ENCODE measurements at places on chromosomes 4 and X.

DNA sequence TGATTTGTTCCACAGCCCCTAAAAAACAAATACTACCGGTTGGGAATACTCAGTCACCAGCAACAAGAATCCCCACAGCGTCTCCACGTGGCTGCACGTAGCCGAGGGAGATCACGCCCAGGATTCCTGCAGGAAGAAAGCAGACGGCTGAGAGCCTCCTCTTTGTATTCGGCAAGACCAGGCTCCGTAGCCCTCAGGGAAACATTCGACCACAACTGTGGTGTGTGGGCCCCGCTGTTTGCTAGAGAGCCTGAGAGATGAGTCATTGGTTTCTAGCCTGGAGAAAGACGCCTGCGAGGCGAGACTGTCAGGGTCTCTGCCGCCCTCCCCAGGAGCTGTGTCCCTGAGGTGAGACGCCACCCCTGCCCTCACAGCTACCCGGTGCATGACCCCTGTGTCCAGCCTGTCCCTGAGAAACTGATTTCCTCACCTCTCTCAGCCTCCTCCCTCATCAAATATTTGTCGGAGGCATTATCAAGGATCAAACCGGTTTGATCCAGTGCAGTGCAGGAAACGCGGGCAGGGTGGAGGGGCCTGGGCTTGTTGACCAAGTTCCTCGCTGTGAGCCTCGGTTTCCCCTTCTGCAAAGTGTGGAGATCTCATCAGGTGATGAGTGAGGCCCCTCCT is 4.7 kb upstream of the S100P start:
- DNase-seq = peak; percentile 49

- DNase-seq = no peak
These were observed 55.2 kb upstream of the TRPC3 start for GRCh38 chr4:122007016-122007415.

DNA sequence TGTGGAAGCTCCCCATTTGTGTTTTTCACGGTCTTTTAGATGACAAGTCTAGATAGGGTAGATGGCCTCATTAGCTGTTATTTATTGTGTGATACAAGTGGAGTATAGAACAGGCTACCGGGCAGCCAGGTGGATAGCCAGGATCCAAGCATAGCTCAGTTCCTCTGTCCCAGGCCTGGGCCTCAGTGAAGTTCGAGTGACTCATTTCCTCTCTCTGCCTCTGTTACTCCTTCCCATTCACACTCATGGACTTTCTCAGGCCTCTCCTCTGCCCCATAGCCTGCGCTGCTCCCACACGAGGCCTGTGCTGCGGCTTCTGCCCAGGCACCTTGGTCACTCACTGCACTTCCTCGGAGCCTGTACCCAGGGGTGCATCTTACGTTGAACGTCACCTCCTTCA is 54.5 kb downstream of the TENM3 start:
- no peak for DNase-seq

- no peak for DNase-seq
These were observed 2023.0 kb upstream of the AGA start for GRCh38 chr4:179465131-179465797.

DNA sequence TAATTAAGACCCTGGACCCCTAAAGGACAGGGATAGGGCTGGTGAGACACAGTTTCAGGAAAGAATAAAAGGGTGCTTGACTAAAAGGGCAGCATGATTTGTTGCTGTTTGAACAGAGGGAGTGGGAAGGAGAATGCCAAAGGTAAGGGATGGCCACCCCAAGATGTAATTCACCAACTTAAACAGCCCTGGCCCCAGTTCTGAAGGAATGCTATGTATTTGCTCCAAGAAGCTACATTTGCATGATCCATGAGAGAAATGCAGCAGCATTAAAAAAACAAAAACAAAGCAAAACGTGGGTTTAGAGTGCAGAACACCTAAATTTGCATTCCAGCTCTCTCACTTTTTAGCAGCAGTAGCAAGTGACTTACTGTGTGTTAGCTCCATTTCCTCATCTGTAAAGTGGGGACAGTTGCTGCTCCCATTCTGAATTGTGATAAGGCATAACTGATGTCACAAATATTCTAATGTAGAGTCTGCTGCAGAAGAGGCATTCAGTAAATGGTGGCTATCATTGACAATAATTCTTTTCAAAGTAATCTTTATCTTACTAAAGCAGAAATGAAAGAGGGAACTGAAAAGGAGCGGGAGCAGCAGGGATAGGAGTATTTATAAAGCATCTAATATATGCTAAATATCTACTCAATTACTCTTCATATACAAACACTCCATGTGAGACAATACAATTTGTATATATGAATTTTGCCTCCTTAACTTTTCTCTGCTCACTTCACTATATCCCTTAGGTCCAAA is 115.8 kb downstream of the PPARGC1A start:
- no peak for DNase-seq

DNA sequence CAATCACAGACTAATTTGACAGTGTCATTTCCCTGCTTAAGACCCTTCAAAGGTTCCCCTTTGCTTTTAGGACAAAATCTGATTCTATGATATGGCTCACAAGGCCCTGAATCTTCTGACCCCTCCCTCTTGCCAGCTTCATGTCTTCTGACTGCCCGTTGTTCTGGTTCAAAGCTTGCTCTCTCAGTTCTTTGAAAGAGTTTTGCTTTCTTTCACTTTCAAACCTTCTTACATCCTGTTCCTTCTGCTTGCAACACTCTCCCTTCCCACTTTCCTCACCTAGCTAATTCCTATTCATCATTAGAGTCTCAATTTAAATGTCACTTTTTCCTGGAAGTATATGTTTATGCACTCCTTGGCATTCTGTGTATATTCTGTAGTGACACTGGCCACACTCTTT is 299.2 kb downstream of the IDS start:
- no peak for DNase-seq

- no peak for DNase-seq
These were observed 107.0 kb downstream of the TRAPPC11 start for GRCh38 chr4:183766140-183766539.

DNA sequence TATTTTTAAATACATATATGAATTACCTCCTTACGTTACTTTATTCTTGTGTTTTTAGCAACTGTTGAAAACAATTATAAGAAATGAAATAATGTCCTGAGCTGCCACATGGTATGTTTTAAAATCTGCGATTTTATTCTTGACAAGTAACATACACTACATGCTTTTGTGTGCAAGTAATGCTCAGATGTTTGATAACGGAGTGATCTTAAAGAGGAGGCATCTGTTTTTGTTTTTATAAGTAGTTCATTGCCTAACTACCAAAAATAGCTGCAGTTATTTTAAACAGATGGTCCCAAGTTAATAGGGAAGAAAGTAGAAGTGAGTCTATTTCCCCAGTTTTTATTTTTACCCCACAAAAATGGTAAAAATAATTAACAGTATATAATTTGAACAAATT is 55.2 kb downstream of the GAB1 start:
- no peak for DNase-seq

GRCh38 chrX:41828826-41829225 is 94.5 kb downstream of the CASK start:
- no peak for DNase-seq

- DNase-seq = no peak
These were observed 46.5 kb downstream of the USP9X start for GRCh38 chrX:41131766-41132165.

- DNase-seq = no peak
These were observed 105.8 kb upstream of the IL15 start for GRCh38 chr4:141530627-141531026.

DNA sequence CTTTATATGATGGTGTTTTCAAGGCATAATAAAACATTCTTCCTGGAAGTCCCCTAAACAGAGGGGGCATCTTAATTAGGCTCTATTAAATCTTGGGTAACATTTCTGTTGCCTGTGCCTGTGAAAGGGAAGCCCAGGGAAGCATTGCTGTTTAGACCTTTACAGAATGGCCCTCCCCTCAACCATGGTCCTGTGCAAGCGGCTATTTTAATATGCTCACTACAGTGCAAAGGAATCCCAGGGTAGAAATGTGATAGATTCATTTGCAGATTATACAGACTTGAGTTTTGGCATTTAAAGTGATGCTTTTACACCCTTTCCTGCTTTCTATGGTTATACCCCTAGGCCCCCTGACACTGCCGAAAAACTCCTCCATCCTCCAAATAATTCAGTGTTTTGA is 65.3 kb downstream of the CLCN5 start:
- DNase-seq = no peak

- DNase-seq = no peak
These were observed 381.3 kb upstream of the INTU start for GRCh38 chr4:127251423-127251822.

- DNase-seq = no peak
These were observed at the start of gene OPHN1 for GRCh38 chrX:68433155-68433980. Gene OPHN1, minus strand, starts transcription at chrX:68433495. Its CDS starts 475 bp downstream, at chrX:68433020.

DNA sequence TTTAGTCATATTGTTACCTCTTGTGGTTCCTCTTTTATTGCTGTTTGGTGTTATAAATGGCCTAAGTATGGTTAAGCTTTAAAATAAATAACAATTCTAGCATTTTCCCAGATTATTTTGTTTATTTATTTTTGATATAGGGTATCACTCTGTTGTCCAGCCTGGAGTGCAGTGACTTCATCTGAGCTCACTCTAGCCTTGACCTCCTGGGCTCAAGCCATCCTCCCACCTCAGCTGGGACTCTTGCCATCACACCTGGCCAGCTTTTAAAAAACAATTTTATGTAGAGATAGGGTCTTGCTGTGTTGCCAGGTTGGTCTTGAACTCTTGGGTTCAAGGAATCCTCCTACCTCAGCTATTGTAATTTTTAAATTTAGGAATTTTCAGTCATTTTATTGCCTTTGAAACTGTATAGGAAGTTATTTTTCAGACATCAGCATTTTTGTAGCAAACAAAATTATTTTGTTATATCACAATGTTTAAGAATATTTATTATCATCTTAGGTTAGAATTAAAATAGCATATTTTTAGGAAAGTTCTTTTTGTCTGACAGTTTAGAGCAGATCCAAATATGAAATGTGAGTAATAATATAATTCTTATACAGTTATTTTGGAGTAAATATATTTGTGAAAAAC is 66.3 kb upstream of the RHOH start:
- no peak for DNase-seq

GRCh38 chr4:32932156-32932555 is 2212.0 kb downstream of the PCDH7 start:
- DNase-seq = no peak

DNA sequence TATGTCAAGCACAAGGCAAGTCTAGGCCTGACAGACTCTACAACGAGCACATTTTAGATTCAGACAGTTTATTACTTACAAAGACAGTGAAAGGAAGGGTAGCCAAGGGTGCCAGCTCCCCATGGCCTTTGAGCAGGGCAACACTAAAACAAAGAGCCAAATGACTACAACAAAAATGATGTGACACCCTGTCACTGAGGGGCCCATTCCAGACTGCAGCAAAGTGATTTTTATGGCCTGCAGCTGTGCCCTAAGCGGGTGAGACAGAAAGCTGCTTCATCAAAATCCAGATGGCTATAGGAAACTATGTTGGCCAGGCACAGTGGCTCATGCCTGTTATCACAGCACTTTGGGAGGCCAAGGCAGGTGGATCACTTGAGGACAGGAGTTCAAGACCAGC is 13.4 kb upstream of the RP2 start:
- no peak for DNase-seq

DNA sequence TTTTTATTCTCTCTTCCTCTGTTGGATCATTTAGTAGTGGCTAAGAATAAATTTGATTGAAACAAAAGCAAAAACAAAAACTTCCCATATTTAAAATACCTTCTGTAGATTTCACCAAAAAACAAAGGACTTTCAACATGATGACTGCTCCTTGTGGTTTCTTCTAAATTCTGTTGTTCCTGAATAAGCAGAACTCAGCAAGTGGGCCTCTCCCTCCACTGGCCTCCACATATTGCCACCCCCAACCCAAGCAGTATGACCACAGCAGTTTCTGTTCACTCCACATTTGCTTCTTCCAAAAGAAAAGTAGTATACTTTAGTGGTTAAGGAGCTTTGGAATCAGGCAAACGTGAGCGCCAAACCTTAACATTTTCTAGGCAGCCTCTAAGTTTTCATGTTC is 114.7 kb downstream of the COX18 start:
- no peak for DNase-seq

- DNase-seq = no peak
These were observed 7.5 kb downstream of the PTTG2 start for GRCh38 chr4:37967736-37968135.

GRCh38 chr4:157141976-157142375 is 66.0 kb downstream of the GLRB start:
- DNase-seq = no peak

- no peak for DNase-seq
These were observed 35.2 kb downstream of the SEPTIN11 start for GRCh38 chr4:76984788-76985211.

DNA sequence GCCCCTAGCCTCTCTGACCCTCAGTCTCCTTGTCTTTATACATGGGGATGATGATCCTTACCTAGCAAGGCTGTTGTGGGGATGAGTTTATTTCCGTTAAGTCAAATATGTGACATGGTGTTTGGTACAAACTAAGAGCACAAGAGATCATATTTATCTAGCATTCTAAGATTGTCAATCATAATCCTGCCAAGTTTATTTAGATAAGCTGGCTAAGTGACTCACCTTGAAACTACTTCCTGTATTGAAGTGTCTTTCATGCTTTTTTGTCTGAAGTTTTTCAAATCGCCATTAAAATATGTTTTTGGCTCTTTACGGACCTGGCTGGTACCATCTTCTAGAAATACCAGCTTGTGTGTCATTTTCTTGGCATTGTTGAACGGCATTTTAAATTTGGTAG is 30.7 kb downstream of the MAP7D3 start:
- no peak for DNase-seq

DNA sequence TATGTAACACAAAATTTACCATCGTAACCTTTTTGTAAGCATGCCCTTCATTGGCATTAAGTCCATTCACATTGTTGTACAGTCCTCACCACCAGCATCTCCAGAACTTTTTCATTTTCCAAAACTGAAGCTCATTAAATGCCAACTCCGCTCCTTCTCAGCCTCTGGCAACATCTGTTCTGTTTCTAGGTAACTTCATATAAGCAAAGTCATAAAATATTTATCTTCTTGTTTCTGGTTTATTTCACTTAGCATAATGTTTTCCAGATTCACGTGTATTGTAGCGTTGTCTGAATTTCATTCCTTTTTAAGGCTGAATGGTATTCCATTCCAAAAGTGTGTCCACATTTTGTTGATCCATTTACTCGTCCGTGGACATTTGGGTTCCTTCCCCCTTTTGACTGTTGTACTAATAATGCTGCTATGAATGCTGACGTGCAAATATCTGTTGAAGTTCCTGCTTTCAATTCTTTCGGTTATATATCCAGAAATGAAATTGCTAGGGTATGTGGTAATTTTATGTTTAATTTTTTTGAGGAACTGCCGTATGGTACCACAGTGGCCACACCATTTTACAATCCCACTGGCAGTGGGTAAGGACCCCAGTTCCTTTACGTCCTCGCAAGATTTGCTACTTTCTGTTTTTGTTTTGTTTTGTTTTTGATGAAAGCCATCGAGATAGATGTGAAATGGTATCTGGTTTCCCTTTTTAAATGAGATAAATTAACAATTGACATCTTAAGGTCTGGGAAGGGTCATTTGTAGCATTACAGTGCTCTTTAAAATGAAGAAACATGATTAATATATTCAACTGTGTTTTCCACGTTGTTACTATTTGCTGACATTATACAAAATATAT is 63.4 kb downstream of the PTTG2 start:
- no peak for DNase-seq
